Dorsolateral prefrontal cortex (tissue), 122 donors: ENCODE measurements at places on chromosomes 5 and 9. TPM values are rescaled to one million over a fixed set of nuclear protein-coding genes. Genes with fewer than 3 reads are reported as not detected.

Gene SH3TC2
- 59.4 TPM for total RNA-seq

Gene CER1
- not detected for total RNA-seq

Gene KCNV2
- not detected for total RNA-seq

Gene EFNA5
- 44.6 TPM for total RNA-seq

Gene FOXD4L5
- total RNA-seq, result 0.79 TPM

Gene SPATA31D4
- total RNA-seq, result not detected

Gene FUT7
- total RNA-seq, result 0.36 TPM

Gene PCDHA13
- total RNA-seq, result 4.6 TPM

DNA sequence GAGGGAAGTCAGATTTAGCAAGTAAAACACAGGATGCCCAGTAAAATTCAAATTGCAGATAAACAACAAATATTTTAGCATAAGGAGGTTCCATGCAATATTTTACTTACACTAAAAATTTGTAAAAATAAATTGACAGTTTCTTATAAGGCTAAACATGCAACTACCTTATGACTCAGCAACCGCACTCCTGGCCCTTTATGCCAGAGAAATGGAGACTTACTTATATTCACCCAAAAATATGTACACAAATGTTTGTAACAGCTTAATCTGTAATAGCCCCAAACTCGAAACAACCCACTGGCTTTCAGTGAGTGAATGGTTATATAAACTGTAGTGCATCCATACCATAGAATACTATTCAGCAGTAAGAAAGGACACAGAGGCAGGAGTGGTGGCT, 28.6 kb upstream of the TRIM14 start:
- no peak for DNase-seq

DNA sequence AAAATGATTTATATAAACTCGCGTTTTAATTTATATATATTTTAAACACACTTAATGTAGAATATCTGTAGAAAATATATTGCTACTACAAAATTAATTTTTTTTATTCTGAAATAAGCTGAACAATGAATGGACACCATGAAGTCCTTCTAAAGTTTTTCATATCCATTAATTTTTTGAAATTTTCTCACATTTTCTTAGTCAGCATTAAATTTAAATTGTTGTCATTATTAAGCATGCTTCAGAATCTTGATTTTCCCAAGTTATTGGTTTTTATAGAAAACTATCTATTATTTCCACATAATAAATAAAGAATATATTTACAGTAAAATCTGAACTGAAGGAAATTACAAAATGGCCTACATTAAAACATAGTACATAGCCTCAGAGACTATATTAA, 1314.9 kb upstream of the CDH6 start:
- DNase-seq, result no peak

DNA sequence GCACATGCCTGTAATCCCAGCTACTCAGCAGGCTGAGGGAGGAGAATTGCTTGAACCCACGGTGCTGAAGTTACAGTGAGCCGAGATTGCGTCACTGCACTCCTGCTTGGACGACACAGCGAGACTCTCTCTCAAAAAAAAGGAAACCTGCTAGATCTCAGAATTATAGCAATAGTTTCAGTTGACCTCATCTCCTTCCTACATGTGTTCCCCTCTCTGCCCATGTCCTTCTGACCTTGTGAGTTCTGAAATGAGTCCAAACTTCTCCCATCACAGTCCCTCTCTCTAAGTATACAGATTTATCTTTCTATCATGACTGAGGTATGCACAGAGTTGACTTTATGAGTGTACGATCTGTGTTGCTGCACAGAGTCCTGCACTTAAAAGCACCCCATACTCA, 44.6 kb upstream of the SHOC1 start:
- DNase-seq, result no peak

GRCh38 chr9:110027671-110028081, 180.3 kb downstream of the C9orf152 start:
- no peak for DNase-seq

- no peak for DNase-seq
Measured at GRCh38 chr9:113269355-113269754, 6.0 kb downstream of the CDC26 start.

GRCh38 chr5:74371621-74372020, 268.9 kb downstream of the ENC1 start:
- DNase-seq, result no peak

- DNase-seq, result no peak
Measured at GRCh38 chr5:136814619-136815378, 449.5 kb upstream of the TRPC7 start.

DNA sequence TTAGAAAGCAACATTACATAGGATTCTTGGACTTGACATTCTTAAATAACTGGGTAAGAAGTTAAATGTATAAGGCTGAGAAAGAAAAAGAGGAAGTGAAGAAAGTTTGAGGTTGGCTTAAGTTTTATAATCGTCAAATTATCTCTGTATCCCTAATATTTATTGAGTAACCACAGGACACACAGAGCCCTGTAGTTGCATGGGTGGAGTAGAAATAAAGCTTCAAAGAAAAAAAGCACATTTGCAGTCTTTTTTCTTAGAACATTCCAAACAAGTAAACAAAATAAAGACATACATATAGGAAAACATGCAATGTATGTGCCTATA, 137.0 kb downstream of the CCDC192 start:
- no peak for DNase-seq
